ENCODE measurements at places on chromosomes 7 and 10.
A peak's percentile ranks its signal among the peaks of the same experiment; 100 is the strongest.

- no peak for DNase-seq
Observed at GRCh38 chr10:15571575-15571974, 148.1 kb downstream of the ITGA8 start.

GRCh38 chr7:158111049-158111751 lies 476.4 kb downstream of the PTPRN2 start:
- DNase-seq = peak; percentile 90

DNA sequence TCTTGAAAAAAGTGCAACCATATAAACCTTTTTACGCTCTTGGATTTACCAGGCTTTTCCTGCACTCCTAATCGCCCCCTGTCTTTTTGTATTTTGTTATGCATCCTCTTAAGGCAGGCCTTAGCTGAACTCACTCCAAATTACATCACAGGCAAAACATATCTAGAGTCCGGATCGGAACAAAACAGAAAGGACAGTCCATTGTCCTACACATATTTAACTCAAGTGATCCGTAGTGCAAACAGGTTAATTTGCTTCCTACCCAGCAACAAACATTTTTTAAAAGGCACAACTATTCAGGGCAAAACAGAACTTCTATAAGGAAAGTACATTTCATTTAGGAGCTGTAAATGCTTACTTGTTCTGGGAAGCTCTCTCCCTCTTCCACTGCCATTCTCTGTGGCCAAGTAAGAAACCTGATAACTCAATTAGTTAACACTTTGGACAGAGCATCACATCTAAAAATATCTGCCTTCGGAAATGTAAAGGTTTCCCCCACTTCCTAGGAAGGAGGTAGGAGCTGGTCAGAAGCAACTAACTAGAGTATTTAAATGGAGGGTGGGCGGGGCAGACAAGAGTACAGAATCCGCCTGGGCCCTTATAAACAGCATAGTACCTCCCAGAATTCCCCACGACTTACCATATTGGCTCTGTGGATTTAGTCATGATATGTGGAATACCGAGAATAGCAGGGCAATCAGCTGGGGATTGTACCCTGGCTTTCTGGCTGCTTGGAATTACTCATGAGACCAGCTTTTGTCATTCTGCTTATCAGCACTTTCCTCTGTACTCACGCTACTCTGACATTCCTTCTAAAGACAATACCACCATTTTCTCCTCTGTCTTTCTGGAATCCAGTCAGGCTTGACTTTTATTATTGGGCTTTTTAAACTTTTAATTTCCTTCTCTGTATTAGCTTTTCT lies 89.5 kb downstream of the ANK3 start:
- DNase-seq = no peak

DNA sequence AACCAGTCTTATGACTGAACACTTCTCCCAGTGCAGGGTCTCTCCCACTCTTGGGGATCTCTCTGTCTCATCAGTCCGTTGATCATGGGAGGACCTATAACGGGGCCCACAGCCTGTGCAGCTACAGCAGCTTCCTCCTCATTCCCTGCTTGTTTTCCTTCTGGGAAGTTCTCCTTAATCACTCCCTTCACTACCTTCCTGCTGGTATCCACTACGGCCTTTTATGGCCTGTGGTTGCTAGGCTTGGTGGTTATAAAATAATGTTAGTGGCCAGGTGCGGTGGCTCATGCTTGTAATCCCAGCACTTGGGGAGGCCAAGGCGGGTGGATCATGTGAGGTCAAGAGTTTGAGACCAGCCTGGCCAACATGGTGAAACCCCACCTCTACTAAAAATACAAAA lies 3.5 kb upstream of the ZNF282 start:
- DNase-seq = no peak

DNA sequence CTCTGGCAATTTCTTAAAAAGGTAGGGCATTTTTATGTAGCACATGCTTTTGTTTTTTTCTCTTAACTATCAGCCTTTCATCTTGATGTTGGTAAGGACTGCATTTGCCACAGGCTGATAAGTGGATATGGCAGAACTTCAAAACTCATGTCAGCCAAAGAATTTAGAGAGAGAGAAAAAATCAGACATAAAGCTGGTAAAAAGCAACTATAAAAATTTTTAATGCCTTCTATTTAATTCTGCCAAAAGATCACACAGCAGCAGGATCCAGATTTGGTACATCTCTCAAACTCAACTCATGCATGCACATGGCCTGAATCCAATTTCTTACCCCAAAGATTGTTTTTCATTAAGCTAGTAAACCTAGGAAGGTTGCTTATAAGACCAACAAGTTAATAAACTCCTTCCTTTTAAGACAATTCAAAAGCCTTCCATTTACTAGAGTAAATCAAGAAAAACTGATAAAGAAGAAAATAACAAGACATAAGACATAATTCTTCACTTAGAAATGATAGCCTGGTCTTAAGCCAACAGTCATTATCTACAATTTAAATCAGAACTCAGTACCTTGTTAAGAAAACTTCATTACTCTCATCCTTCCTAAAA lies 69.3 kb downstream of the GLI3 start:
- DNase-seq = no peak

DNA sequence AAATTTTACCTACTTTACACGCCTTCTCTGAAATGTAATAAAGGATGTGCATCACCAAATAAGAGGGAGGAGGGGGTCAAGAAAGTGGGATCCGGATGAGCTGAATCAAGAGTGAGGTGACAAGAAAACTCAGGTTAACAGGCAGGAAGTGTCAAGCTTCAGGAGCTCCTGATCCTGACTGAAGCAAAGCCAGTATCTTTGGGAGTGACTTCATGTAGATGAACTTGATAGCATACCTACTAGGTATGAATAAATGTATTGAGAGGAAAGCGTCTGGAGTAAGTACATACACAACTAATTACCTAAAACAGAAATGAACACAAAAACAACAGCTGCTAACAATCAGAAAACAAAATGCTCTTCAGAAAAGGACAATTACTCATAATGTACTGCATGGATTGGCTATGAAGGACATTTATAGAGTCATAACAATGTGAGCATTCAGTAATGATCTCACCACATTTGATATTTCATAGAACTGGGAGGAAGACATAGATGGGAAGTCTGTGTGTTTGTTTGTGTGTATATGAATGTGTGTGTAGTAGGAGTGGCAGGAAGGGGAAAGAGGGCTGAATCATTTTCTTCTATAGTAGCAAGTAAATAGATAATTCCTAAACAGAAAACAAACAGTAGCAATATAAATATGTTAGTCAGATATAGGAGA lies 29.4 kb downstream of the PRKG1 start:
- no peak for DNase-seq
